Stimulated activated CD4-positive, alpha-beta T cell treated with anti-CD3 and anti-CD28 coated beads, Interleukin-4, amount 100 ng/mL, for 4 hours (primary cell): ENCODE measurements at places on chromosomes 13 and 19.
A peak's percentile ranks its signal among the peaks of the same experiment; 100 is the strongest.

DNA sequence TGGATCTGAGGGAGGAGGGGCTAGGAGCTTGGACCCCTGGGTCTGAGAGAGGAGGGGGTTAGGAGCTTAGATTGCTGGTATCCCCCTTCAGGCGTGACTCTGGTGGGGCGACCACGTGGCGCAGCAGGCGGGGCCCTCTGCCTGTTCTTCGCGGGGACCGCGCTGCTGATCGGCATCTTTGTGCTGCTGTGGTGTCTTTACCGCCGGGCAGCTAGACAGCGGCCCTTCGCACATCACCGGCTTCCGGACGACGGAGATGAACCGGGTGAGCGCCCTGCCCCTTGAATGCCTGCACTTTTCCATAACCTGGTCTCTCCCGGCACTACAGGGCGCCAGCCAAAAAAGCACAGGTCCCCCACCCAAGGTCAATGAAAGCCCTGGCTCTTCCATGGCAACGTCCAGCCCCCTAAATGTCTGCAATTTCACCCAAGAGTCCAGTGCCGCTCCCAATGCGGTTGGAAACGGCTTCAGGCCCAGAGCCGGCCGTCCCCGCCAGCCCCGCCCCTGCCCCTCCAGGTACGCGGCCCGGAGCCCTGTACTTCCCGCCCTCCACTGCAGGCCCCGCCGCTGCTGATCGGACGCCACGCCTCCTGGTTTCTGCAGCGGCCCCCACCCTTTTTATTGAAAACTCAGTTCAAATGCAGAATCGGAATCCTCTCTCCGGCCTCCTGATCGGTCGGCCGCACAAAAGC is 2.8 kb downstream of the GFY start:
- DNase-seq, result no peak

- no peak for DNase-seq
Measured at GRCh38 chr19:16795731-16796130, 33.5 kb upstream of the SIN3B start.

GRCh38 chr13:88602786-88603777 is 931.9 kb downstream of the SLITRK5 start:
- no peak for DNase-seq

DNA sequence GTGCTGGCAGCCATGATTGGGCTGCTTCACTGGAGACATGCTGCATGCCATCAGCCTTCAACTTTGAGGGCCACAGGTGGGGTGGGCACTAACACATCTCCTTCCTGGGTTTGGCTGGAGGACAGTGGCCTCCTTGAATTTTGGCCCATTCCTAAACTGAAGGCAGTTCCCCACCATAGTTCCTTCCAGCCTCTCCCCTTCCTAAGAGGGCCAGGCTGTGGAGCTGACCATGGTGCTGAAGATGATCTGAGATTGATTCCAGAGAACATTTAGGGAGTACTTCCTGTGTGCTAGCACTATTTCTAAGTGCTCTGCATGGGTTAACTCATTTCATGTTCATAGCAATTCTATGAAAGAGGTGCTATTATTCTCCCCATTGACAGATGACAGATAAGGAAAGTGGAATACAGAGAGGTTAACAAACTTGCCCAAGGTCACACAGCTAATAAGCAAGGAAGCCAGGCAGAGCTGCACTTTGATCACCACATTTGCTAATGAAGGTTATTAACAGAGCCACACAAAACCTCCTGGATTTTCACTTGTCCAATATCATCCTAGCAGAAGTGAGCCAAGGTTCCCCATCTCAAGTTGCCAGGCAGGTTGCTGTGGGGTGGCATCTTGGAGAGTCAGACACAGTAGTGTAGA is 175.3 kb downstream of the ZIC5 start:
- peak; percentile 4 for DNase-seq

DNA sequence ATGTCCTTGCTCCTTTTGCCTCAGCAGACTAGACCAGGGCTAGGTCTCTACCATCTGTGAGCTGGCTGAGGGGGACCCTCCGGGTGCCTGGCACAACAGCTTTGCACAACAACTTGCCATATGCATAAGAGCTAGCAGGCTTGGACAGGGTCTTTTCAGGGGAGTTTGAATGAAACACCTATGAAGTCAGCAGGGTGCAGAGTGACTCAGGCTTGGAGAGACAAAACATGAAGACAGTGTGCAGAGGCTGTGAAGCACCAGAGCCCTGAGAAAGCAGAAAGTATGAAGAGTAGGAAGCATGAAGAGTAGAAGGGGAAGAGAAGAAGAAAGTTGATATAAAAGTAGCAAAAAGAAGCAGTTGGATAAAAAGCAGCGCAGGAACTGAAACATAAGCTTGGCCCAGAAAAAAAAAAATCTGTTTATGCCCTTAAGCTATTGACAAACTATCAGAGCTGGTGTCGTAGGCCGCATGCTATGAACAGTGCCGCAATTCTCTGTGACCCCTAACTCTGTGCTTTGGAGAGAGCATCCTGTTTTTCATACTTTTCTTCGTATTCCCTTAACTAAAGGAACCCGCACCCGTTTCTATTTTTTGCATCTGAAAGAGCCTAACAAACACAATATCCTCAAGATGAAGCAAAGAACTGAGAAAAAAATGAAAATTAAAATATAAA is 52.7 kb upstream of the FAM216B start:
- no peak for DNase-seq

DNA sequence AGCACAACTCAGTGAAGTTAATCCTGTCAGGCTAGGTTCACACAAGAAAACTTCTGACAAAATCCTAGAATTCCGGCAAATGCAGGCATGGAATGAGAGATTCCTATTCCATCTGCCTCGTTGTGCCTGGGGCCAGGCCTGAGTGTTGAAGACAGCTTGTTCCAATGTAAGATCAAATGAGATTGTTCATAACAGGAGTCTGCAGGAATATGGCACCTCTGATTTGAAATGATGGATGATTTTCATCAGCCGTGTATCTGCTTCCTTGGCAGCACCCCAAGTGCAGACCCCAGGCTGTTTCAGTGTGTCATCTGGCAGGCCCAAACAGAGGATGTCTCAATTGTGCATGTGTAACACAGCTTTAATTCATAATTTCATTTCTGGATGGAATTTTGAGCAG is 35.3 kb upstream of the SACS start:
- no peak for DNase-seq

DNA sequence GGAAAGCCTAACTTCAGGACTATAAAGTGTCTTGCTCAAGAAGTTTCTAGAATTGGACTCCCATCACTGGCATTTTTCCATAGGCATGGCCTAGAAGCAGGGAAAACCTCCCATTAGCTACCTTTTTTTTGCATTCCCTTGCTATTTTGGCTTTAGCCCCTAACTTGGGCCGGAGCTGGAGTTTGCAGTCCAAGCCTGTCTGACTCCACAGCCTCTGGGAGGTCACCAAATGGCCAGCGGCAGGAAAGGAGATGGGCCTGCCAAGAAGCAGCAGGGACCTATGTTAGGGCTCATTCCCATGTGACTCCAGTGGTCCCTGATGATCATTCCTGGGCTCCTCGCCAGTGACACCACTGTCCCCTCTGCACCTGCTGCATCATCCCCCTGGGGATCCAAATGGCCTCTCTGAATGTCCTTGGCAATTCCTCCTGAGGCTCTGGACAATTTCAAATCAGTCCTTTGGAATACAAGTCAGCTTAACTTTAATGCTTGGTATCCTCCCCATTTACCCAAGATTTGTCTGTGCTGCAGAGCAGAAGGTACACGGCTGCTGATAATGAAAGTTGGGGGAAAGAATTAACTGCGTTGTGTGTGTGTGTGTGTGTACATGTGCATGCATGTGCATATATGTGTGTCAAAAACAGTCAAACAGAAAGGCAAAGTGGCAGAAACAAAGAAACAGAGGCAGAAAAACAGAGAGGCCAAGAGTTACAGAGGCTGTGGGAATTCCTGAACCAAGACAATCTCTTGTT is 69.8 kb upstream of the SERP2 start:
- no peak for DNase-seq

- DNase-seq, result no peak
Measured at GRCh38 chr13:84405286-84405685, 523.0 kb upstream of the SLITRK1 start.

- no peak for DNase-seq
Measured at GRCh38 chr19:2187159-2187558, 23.4 kb downstream of the DOT1L start.

GRCh38 chr19:1935484-1936208 is 5.3 kb upstream of the CSNK1G2 start:
- DNase-seq, result no peak

GRCh38 chr13:30743319-30744055 is 8.1 kb downstream of the ALOX5AP start:
- no peak for DNase-seq

DNA sequence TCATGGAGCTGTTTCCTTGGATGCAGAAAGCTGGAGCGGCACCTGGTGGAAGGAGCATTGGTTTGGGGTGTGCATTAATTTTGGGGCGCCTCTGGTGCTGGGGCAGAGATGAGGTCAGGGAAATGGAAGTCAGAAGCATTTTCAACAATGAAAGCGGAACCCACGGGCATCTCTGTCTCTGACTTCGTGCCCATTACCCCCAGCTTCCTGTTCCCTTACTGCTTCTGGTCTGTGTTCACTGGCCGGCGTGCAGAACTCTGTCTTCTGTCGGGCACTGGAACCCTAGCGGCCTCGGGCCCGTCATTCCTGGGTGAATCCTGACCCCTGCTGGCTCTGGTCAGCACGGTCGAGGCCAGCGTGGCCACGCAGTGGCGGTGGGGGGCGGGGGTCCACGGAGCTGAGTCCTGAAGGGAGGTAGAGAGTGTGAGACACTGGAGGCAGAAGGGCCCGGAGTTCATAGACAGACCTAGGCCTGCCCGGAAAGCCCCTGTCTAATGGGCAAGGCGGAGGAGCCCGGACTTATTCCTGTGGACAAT is 7.9 kb upstream of the LINGO3 start:
- DNase-seq, result no peak

- DNase-seq, result no peak
Measured at GRCh38 chr19:13507053-13507611, 853 bp upstream of the CACNA1A start.

DNA sequence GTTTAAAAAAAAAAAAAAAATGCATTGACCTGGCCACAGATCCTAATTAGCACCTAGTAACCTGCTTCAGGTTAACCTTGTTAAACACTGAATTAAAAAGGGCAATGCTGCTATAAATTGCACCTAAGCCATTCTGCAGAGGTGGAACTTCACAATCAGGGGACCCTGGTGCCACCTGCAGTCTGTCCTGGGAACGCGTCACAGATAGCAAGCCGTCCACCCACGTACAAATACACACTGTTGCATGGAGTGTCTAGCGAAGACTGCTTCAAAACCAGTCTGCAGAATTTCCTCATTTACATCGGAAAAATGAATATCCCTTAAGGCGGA is 169.3 kb downstream of the COL4A1 start:
- peak; percentile 55 for DNase-seq
